Suppressor macrophage (primary cell): ENCODE measurements at places on chromosomes 12 and 14.

GRCh38 chr12:63308671-63309070, 157.7 kb upstream of the AVPR1A start:
- no peak for DNase-seq

- no peak for DNase-seq
Measured at GRCh38 chr12:7128681-7129286, at the start of gene RBP5. TSS of gene RBP5 (minus strand) at chr12:7128889. CDS start at chr12:7128775, 114 bp downstream.

- DNase-seq = no peak
Measured at GRCh38 chr14:34059037-34059924, 108.4 kb upstream of the EGLN3 start.

GRCh38 chr12:78390920-78391319, 473.7 kb upstream of the SYT1 start:
- DNase-seq = no peak

- DNase-seq = no peak
Measured at GRCh38 chr12:28237423-28237822, 47.2 kb downstream of the CCDC91 start.

GRCh38 chr14:63726499-63726898, 1.4 kb downstream of the SGPP1 start:
- DNase-seq = no peak

DNA sequence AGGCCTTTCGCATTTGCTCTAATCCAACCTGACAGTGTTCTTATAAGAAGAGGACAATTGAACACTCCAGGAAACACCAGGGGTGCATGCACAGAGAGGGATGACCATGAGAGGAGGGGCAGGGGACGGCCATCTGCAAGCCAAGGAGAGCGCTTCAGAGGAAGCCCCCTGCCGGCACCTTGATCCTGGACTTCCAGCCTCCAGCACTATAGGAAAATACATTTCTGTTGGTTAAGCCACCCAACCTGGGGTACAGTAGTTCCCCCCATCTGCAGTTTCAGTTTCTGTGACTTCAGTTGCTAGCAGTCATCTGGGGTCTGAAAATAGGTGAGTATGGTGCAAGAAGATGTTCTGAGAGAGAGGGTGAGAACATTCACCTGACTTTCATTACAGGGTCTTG, 64.7 kb downstream of the CLMN start:
- no peak for DNase-seq

DNA sequence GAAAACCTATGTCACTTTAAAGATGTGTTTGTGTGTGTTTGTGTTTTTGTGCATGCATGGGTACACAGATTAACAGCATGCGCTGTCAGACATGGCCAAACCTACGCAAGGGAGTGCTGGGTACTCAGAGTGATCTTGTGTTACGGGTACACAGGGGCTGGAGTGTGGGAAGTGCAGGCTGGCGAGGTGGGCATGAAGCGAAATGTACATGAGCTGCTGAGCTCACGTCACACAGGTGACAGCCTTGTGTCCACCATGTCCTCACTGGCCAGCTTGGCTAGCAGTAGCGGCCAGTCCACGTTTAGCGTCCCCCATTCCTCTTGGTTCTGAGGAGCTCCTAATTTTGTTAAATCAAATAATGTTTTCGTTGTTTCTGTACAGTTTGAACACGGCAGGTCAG, 979.7 kb upstream of the TMEM132C start:
- DNase-seq = no peak

- no peak for DNase-seq
Measured at GRCh38 chr12:122839907-122840554, 4.8 kb downstream of the HIP1R start.

- DNase-seq = peak; percentile 41
Measured at GRCh38 chr12:31317471-31318395, 8.2 kb downstream of the SINHCAF start.

DNA sequence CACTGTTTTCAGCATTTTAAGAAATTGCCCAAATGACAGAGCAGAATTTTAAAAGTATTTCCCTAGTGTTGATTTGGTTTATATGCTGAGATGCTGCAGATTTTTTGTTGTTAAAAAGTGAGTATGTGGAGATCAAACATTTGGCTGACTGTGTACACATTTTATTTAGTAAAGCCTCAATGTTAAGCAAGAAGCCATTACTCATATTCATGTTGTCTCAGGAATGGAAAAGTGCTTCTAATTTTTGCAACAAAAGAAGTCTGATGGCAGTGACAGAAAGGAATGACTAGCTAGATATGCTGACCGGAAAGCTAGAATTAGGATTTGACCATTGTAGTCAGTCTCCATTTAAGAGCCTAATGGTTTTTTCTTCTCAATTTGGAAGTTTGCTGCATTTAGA, 22.5 kb downstream of the SLC38A6 start:
- DNase-seq = peak; percentile 25

- no peak for DNase-seq
Measured at GRCh38 chr12:124279846-124280360, 15.0 kb upstream of the RFLNA start.

GRCh38 chr14:22231018-22231417, 358.0 kb downstream of the DAD1 start:
- DNase-seq = no peak

GRCh38 chr12:110262442-110263388, 18.3 kb upstream of the ATP2A2 start:
- no peak for DNase-seq

DNA sequence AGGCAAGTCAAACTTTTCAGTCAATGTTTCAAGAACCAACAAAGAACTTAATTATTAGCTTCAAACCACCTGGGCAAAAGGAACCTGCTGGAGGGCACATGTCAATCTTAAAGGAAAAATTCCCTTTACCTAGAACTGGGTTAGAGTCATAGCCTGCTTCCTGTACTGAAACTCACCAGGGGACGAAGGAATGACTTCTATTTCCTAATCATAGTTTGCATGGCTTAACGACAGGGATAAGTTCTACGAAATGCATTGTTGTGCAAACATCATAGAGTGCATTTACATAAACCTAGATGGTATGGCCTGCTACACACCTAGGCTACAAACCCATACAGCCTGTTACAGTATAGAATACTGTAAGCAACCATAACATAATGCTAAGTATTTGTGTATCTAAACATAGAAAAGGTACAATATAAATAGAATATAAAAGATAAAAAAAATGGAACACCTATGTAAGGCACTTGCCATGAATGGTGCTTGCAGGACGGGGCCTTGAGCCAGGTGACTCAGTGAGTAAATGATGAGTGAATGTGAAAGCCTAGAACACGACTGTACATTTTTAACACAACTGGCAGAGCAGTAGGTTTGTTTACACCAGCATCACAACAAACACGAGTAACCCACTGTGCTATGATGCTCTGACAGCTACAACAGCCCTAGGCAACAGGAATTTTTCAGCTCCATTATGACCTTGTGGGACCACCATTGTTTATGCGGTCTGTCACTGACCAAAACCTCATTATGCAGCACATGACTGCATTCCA, 234.9 kb upstream of the CAND1 start:
- no peak for DNase-seq

- DNase-seq = no peak
Measured at GRCh38 chr14:78710963-78711362, 540.8 kb downstream of the NRXN3 start.

- DNase-seq = no peak
Measured at GRCh38 chr12:89874146-89874545, 165.5 kb upstream of the ATP2B1 start.

GRCh38 chr14:100892496-100893227, 10.9 kb downstream of the RTL1 start:
- no peak for DNase-seq

- DNase-seq = no peak
Measured at GRCh38 chr14:29911810-29912209, 15.8 kb downstream of the PRKD1 start.

DNA sequence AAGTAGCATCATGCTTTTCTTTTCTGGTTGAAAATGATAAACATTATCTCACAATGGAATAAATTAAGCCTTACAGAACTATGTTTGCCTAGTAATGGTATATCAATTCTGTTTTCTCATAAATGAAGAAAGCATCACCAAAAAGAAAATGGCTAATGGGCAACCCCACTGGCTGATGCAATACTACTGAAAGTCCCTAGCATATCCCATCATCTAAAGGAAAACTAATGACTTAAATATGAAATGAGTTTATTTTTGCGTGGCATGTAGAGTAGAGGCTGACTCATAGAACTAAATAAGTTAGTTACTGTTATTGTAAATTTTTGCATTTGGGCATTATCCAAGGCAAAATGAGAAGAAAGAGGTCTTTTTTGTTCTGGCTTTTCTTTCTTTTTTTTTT, 1156.3 kb upstream of the SEL1L start:
- no peak for DNase-seq

DNA sequence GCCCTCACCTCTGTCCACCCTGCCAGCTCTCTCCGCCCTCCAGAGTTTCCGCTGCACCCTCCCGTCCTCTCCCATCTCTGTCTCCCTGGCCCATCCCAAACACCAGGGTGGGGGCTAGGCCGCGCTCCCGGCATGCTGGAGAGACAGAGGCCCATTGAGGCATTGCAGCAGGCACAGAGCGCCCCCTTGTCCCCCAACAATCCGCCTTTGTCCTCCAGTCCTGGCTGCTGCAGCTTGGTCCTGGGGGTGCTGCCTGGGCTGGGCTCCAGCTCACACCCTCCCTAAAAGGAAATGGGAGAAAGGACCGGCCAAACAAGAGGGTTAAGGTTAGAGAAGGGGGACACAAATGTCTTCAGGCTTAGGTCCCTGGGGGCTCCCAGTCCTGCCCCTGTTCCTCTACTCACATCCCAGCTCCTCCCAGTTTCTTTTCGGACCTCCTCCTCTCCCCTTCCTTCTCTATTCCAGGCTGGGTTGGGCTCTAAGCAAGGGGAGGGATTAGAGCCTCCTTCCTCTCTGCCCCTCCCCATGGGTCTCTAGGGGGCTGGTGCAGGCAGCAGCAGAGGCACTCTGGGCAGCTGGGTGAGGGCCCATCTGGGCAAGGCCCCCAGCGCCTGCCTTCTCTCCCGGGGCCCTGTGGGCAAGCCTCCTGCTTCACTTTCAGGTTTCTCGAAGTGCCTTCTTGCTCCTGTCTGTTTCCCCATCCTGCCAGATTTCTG, at the start of gene CMTM5:
CMTM5 (plus strand) TSS at position 565 of the 716 bp plus-strand sequence. CDS start 206 bp downstream, outside the sequence.
- no peak for DNase-seq

DNA sequence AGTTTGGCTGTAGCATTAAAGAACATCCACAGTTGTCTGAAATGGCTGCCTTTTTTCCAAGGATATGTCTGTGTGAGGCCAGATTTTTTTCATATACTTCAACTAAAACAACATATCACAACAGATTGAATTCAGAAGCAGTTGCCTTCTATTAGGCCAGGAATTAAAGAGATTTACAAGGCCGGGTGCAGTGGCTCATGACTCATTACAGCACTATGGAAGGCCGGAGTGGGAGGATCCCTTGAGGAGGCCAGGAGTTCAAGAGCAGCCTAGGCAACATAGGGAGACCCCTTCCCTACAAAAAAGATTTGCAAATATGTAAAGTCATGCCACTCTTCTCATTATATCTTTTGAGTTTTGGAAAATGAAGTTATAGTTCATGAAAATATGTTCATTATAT, 108.6 kb downstream of the KTN1 start:
- no peak for DNase-seq

GRCh38 chr14:88831284-88831683, 6.8 kb downstream of the TTC8 start:
- DNase-seq = no peak

- no peak for DNase-seq
Measured at GRCh38 chr14:63224196-63224595, 20.0 kb downstream of the RHOJ start.

- DNase-seq = no peak
Measured at GRCh38 chr12:74105434-74105833, 432.2 kb upstream of the ATXN7L3B start.

GRCh38 chr12:580813-581212, 82.4 kb downstream of the NINJ2 start:
- DNase-seq = no peak

DNA sequence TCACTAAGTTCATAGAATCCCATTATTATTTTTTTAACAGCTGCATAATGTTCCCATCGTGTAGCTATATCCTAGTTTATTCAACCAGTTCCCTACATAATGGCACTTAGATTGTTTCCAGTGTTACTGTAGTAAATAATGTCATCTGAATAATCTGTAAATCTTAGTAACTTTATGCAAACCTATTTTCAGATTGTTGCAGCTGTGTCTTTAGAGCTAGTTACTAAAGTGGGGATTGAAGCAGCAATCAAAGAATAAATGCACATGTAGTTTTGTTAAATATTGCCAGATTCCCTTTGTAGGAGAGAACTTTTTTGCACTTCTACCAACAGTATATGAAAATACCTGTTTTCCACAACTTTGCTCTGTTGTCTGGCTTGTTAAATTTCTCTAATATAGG, 13.1 kb downstream of the ARID2 start:
- no peak for DNase-seq
